Stimulated activated CD8-positive, alpha-beta memory T cell treated with anti-CD3 and anti-CD28 coated beads, Interleukin-4, amount 100 ng/mL, for 48 hours (primary cell): ENCODE measurements at places on chromosomes 11 and 22.
A peak's percentile ranks its signal among the peaks of the same experiment; 100 is the strongest.

DNA sequence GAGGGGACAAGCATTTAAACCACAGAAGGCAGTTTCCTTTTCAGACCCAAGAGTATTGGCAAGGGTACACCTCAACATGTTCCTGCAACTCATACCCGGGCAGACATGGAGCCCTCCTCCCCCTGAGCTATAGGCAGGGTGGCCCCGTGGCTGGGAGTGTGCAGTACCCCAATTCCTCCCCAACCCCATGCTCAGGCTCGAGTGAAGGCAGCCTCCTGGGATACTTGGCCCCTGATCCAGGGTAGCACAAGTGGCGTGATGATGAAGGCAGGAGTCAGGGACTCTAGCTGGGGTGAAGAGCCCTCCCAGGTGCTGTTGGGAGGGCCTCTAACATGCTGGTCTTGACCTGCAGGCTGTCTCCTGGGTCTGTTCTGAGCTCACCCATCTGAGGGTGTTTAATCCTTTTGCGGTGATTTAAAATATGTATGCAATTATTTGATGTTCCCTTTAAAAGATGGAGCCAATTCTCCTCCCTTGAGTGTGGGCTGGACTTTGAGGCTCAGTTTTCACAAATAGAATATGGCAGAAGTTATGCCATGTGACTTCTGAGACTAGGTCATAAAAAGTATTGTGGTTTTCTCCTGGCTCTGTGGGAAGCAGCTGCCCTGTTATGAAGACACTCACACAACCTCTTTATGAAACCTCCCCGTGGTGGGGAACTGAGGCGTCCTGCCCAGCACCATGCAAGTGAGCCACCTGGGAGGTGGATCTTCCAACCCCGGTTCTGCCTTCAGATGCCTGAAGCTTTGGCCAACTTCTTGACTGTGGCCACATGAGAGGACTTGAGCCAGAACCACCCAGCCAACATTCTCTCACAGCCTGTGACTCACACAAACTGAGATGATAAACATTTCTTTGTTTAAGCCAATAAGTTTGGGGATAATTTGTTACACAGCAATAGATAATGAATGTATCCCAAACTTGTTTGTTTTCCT, 54.7 kb upstream of the NECTIN1 start:
- no peak for DNase-seq

DNA sequence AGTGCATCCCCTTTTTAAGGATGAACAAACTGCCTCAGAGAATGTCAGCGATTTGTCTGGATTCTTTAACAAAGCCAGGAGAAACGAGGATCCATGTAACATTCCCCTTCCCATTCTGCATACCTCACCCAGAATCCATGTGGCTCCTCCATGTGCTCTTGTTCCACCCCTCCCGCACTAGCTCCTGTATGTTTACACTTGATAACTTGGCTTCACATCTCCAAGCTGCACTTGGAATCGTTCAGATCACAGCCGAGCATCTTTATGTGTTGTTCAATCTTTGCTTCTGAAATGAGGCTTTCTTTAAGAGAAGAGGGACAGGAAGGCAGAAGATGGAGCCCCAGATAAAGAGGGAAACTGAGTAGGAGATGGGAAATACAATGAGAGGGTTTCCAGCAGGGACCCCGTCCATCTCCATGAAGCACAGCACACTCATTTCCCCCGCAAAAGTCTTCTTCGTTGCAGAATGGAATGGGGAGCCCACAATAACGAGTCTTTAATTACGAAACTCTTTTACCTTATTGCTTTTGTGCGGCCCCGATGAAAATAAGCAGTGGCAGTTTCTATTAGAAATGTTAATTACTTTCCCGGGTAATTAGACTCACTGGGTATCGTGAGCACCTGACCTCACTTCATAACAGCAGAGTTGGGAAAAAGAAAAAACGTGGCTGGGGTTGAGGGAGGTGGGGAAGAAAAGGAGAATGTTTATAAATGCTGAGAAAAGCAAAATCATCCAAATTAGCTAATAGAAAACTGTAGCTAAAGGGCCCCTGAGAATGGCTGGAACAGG, 96.8 kb upstream of the ISX start:
- DNase-seq, result no peak

DNA sequence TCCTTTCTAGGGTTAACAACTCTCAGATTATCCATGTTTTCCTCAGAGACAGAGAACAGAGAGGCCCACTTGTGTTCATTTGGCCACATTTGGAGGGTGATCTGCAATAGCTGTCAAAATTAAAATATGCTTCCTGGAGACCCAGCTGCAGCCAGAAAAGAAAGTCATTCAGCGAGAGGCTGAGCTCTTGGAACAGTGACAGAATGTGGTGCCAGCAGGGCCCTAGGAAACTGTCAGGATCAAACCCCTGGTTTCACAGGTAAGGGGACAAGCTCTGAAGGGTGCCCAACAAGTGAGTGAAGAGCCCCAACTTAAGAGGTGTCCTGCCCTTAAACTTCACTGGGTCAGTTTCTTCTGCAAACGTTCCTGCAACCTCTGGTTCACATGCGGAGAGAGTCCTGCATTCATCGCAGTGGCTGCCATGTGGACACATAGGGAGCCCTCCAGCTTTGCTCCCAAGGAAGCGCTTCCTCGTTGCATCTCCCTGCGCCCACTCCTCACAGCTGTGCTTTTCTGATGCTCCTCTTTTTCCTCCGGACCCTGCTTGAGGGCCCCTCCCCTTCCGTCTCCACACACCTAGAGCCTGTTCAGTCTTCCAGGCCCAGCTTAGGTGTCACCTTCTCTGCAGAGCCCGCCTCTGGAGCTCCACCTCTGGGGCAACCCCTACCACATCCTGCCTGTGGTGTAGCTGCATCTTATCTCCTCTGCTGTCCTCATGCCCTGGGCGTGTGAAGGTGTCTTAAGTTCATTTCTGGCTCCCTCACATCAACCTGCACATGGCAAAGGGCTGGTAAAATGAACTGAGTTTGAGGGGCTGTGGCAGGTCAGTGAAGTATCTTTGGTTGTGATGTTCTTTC, 3.9 kb downstream of the UCP3 start:
- peak; percentile 82 for DNase-seq

- no peak for DNase-seq
These were observed 70.2 kb downstream of the CTTN start for GRCh38 chr11:70468256-70469195.

DNA sequence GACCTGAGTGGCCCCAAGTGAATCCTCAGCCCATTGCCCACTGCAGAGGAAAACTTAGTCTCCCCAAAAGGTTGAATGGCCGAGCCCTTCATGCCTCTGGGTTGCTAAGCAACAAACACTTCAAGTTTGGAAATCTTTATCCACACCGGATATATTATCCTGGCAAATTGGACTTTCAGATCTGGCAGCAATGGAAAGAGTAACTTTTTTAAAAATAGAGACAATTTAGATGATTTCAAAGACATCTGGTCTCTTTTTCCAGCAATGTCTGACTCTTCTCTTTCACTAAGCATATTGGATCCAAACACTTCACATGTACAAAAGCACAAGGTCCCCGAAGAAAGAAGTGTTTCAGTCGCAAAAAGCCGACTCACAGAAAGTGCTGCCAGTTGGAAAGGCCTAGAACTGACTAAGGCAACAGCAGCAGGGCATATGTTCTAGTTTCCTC, 505.3 kb downstream of the SOX6 start:
- DNase-seq, result no peak

GRCh38 chr11:22194907-22195306, 2.0 kb downstream of the ANO5 start:
- DNase-seq, result no peak

DNA sequence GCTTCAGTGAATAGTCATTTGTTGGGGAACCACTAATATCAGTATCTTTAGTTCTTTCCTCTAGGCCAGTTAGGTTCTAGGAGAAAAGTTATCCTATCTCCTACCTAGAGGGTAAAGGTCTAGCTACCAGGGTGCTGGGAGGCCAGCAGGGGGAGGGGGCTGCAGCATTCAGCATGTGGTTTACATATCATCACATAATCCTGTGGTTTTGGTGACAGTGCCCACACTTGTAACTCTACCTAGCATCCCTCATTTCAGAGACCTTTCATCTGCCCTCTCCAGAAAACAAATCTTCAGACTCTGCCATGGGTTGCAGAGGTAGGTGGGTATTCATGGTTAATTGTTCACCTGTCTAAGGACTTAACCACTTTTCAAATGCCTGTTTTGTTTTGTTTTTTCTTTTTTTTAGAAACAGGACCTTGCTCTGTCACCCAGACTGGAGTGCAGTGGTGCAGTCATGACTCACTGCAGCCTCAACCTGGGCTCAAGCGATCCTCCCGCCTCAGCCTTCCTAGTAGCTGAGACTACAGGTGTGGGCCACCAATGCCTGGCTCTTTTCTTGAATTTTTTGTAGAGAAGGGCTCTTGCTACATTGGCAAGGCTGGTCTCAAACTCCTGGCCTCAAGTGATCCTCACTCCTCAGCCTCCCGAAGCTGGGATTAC, 146.8 kb downstream of the ENTHD1 start:
- DNase-seq, result no peak

- DNase-seq, result no peak
These were observed 89.7 kb downstream of the FAM76B start for GRCh38 chr11:95699631-95700470.

- DNase-seq, result no peak
These were observed 4.4 kb downstream of the MAPK12 start for GRCh38 chr22:50257041-50257440.

DNA sequence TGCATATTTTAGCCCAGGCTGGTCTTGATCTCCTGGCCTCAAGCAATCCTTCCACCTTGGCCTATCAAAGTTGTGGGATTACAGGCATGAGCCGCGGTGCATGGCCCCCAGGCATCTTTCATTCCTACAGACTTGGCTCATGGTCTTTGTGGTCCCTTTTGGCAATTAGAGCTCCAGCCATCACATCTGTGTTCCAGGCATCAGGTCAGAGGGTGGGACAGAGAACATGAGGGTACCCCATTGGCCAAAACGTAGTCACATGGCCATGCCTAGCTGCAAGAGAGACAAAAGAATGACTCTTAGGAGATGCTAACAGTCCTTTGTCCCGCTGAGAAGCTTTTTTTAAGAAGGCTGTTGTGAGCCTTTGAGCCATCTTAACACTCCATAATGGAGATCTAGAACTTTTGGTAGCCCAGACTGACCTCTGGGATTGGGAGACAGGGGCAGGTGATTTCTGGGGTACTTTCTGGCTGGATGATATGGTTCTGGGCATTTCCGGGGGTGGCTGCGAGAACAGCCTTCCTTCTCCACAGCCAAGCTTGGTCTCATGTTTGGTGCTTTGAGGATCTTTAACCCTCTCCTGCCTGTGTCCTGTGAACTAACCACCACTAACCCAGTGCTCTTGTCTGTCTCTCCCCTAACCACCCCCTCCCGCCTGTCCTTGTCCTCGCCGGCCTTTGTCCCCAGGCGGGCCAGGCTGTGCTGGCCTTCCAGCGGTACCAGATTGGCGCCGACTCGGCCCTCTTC, 18.4 kb upstream of the TAB1 start:
- DNase-seq, result no peak

DNA sequence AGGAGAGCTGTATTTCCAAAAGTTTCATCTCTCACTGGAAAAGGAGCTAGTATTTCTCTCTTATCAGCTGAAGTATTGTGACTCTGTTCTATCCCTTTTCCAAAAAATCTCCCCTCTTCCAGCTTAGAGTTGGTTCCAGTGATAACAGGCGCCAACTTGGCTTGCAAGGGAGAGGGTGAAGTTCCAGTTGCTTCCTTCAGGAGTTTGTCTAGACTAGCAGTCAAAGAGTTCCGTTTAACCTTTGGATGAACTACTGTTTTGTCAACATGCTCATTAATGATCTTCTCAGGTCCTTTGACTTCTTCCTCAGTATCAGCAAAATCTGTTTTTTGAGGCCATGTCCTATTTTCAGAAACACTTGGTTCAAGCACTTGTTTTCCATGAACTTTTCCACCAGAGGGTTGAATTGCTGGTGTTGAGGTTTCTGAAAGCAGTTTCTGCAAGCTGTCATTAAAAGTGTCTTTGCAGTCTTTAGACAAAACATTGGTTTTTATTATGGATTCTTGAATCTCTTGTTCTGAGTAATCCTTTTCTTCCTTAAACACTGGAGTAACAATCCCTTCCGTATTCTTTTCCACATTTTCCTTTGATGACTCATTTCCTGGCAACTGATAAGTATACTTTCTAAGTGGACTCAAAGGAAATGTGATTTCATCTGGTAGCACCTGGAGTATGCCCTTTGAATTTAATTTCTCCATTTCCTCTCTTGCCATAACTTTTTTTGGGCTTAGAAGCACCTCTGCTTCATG, 39.7 kb upstream of the CCDC89 start:
- no peak for DNase-seq

GRCh38 chr11:44927174-44927661, 23.5 kb downstream of the TP53I11 start:
- peak; percentile 80 for DNase-seq

- DNase-seq, result no peak
These were observed 7.0 kb downstream of the PTPRJ start for GRCh38 chr11:47987310-47987709.

GRCh38 chr11:11239959-11240358, 113.1 kb downstream of the CSNK2A3 start:
- DNase-seq, result no peak

DNA sequence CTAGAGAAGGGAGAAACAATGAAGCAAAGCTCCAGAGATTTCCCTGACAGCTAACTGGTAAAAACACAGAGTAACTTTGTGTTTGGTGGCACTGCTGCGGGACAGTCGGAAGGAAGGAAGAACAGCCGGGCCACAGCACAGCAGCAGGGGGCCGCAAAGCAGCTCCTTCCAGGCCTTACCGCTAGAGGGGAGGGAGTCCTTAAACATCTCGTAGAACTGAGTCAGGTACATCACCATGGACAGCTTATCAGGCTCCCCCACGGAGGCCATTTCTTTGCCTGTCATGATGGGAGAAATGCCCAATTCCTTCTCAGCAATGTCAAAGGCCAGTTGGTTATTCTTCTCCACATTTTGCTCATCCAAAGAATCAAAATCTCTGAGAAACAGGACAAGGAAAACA, 114.6 kb upstream of the BID start:
- DNase-seq, result no peak

GRCh38 chr11:16936643-16937042, 77.6 kb downstream of the PLEKHA7 start:
- no peak for DNase-seq

DNA sequence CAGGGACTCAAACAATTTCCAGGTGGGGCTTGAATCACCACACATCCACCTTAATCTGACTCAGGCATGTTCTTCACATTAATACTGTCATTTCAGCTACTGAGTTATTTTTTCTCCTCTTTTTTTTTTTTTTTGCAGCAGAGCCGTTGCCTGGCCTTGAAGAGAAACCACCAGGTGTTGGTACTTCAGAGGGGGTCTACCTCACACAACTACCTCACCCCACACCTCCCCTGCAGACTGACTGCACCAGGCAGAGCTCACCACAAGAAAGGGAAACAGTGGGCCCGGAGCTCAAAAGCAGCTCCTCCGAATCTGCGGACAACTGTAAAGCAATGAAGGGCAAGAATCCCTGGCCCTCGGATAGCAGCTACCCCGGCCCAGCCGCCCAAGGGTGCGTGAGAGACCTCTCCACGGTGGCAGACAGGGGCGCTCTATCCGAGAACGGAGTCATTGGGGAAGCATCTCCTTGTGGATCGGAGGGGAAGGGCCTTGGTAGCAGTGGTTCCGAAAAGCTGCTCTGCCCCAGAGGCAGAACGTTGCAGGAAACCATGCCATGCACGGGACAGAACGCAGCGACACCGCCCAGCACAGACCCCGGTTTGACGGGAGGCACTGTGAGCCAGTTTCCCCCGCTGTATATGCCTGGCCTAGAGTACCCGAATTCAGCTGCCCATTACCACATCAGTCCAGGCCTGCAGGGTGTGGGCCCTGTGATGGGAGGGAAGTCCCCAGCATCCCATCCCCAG, 15.1 kb upstream of the SLC25A18 start:
- no peak for DNase-seq
